ENCODE measurements at places on chromosomes 7 and 10.

DNA sequence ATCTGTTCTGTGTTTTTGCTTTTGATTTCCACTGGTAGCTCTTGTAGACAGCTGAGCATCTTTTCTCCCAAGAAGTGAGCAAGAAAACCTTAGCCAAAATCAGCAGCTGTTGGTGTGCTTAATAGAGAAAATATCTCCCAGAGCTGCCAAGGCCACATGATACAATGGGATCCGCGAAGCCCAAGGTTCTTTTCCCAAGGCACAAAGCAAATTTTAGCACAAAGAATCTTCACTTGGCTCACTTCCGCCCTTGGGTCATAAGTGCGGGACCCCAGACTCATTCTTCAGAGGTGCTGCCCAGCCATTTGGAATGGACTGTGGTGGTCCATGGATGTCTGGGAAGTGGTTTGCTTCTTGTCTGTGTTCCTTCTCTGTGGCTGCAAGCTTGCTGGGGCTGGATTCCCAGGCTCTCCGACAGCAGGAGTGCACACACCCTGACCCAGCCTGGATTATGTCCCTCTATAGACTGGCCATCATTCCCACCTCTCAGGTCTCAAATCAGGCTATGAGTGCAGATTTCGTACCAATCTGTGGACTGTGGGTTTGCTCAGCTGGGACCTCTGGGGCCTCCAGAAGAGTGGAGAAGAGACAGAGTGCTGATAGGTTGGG is 93.0 kb upstream of the TMEM72 start:
- H3K4me3 ChIP-seq: no peak overlapping the region
- H3K4me1 ChIP-seq: peaks cover 9% of the 10 kb centered on the region
- H3K27me3 ChIP-seq: no peaks in the 10 kb centered on the region

- no peak for DNase-seq
- H3K4me1 ChIP-seq: no peaks in the 10 kb centered on the region
- H3K27ac ChIP-seq: no peak overlapping the region
- no peaks in the 10 kb centered on the region for H3K27me3 ChIP-seq
- no peaks in the 10 kb centered on the region for H3K36me3 ChIP-seq
Measured at GRCh38 chr7:27339478-27339877, 96.9 kb downstream of the EVX1 start.

GRCh38 chr7:112036071-112036470 is 170.1 kb downstream of the DOCK4 start:
- no peak overlapping the region for H3K4me3 ChIP-seq
- DNase-seq: no peak
- no peak overlapping the region for H3K27ac ChIP-seq
- H3K27me3 ChIP-seq: no peaks in the 10 kb centered on the region
- no peaks in the 10 kb centered on the region for H3K4me1 ChIP-seq
- no peaks in the 10 kb centered on the region for H3K36me3 ChIP-seq

GRCh38 chr10:486666-487322 is 202.7 kb downstream of the DIP2C start:
- DNase-seq: no peak
- H3K4me3 ChIP-seq: no peak overlapping the region
- H3K4me1 ChIP-seq: peaks cover 23% of the 10 kb centered on the region

- no peak for DNase-seq
- no peaks in the 10 kb centered on the region for H3K4me1 ChIP-seq
- H3K27me3 ChIP-seq: no peaks in the 10 kb centered on the region
Measured at GRCh38 chr7:13279854-13280435, 592.5 kb downstream of the ARL4A start.

GRCh38 chr10:18949391-18949790 is 99.2 kb upstream of the MALRD1 start:
- H3K27me3 ChIP-seq: no peaks in the 10 kb centered on the region
- H3K27ac ChIP-seq: no peak overlapping the region
- DNase-seq: no peak
- no peaks in the 10 kb centered on the region for H3K4me1 ChIP-seq

GRCh38 chr10:35378541-35379210 is 42.4 kb downstream of the CCNY start:
- no peaks in the 10 kb centered on the region for H3K36me3 ChIP-seq
- DNase-seq: no peak
- no peak overlapping the region for H3K4me3 ChIP-seq
- H3K27me3 ChIP-seq: no peaks in the 10 kb centered on the region
- H3K27ac ChIP-seq: no peak overlapping the region

DNA sequence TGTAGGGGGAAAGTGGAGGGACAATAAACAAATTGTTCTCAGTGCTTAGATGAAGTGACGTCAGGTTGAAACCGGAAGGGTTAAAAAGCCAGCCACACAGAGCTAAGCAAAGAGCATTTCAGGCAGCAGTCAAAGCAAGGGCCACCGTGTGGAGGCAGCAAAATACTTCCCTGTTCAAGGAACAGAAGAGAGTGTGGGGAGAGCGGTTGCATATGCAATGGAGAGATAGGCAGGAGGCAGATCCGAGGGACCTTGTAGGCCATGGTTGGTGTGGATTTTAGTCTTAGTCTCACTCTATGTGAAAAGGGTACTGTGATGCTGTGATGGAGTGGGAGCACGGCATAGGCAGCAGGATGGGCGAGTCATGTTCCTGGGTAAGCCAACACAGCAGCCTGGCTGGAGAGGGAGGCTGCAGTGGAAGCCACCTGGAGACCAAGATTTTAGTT is 3.8 kb upstream of the STN1 start:
- peak; percentile 57 for DNase-seq
- peaks cover 31% of the 10 kb centered on the region for H3K4me1 ChIP-seq
- no peak overlapping the region for H3K4me3 ChIP-seq
- H3K27me3 ChIP-seq: no peaks in the 10 kb centered on the region
- H3K36me3 ChIP-seq: no peaks in the 10 kb centered on the region
- H3K27ac ChIP-seq: peak overlapping the region; percentile 21

GRCh38 chr10:106825576-106826364 is 338.7 kb downstream of the SORCS1 start:
- no peak overlapping the region for H3K4me3 ChIP-seq
- H3K27me3 ChIP-seq: no peaks in the 10 kb centered on the region
- H3K4me1 ChIP-seq: no peaks in the 10 kb centered on the region
- no peaks in the 10 kb centered on the region for H3K36me3 ChIP-seq
- no peak for DNase-seq

- H3K4me3 ChIP-seq: no peak overlapping the region
- H3K27ac ChIP-seq: no peak overlapping the region
- H3K4me1 ChIP-seq: no peaks in the 10 kb centered on the region
- no peaks in the 10 kb centered on the region for H3K27me3 ChIP-seq
- no peak for DNase-seq
Measured at GRCh38 chr7:44705434-44705833, 43.2 kb upstream of the ZMIZ2 start.

DNA sequence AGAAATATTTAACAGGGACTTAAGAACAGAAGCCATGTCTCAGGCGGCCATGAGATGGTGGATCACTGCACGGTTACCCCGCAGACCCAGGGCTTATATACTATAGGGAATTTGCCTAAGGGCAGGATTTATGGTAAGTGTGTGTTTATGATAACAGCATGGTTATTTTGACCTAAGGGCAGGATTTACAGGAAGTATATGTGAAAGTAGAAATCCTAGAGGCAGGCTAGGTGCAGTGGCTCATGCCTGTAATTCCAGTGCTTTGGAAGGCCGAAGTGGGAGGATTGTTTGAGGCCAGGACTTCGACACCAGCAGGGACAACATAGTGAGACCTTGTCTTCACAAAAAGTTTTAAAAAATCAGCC is 43.0 kb upstream of the ZNF438 start:
- no peak overlapping the region for H3K4me3 ChIP-seq
- H3K4me1 ChIP-seq: peaks cover 12% of the 10 kb centered on the region
- H3K27me3 ChIP-seq: no peaks in the 10 kb centered on the region
- no peak overlapping the region for H3K27ac ChIP-seq
- no peaks in the 10 kb centered on the region for H3K36me3 ChIP-seq

- no peaks in the 10 kb centered on the region for H3K36me3 ChIP-seq
- no peaks in the 10 kb centered on the region for H3K27me3 ChIP-seq
- DNase-seq: no peak
- H3K4me1 ChIP-seq: no peaks in the 10 kb centered on the region
- H3K27ac ChIP-seq: no peak overlapping the region
Measured at GRCh38 chr7:94632338-94633013, 23.5 kb downstream of the SGCE start.

DNA sequence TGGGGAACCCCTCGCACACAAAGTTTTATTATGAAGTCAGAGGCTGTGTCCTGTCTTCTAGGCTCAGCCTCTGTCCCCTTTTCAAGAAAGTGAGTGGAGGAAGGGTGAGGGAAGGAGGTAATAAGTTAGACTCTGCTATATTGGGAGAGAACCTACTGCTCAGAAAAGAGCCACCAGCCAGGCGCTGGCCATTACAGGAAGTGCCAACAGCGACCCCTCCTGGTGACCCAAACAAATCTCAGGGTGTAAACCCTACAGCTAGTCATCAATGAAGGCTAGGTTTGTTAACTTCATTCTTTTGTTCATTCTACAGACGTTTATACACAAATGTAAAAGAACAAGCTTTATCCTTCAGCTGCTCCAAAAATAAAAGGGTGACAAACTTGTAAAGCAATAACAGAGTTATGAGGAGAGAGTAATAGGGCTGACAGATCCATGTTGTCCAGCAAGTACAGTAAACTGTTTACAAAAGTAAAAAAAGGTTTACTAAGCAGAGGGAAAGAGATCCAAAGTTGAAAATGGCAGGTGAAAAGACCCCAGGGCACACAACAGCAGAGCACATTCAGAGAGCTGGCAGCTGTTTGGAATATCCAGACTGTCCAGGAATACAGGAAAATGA is 82.7 kb downstream of the FAM204A start:
- no peaks in the 10 kb centered on the region for H3K27me3 ChIP-seq
- no peak overlapping the region for H3K27ac ChIP-seq
- DNase-seq: peak; percentile 63
- H3K36me3 ChIP-seq: no peaks in the 10 kb centered on the region
- no peak overlapping the region for H3K4me3 ChIP-seq
- no peaks in the 10 kb centered on the region for H3K4me1 ChIP-seq

DNA sequence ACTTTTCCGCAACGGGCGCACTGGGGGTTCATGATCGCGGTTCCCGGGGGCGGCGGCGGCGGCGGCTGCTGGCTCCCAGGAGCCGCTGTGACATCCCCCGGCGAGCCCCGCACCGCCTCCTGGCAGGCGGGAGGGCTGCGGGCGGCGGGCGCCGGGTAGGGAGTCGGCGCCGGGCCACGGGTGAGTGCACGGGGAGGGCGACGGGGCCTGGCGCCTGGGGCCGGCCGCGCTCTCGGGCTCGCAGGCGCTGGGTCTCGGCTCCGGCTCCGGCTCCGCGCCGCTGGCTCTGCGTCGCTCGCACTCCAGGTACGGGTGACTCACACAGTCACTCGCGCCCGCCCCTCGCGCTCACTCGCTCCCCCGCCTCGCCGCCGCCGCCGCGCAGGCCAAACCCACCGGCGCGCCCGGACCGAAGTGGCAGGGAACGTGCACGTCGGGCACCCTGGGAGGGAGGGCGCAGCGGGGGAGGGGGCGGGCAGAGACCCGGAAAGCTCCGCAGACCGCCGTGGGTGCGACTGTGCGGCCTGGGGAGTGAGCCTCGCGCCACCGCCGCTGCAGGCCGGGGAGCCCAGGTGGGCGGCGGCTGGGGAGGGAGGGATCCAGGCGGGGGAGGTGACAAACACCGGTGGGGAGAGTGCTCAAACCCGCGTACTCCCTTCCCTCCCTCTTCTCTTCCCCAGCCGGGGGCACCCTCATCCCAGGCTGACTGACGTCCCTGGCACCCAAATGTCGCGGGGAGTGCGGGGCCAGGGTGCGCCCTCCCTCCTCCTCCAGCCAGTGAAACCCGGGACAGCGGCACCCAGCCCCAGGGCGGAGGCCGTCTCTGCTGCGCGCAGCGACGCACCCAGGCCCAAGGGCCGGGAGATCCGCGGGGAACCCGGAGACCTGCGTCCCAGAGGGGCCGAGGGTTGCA is 276.9 kb upstream of the NEBL start:
- no peaks in the 10 kb centered on the region for H3K36me3 ChIP-seq
- peak; percentile 18 for DNase-seq
- H3K27ac ChIP-seq: no peak overlapping the region
- peak overlapping the region; percentile 49 for H3K4me3 ChIP-seq

- no peaks in the 10 kb centered on the region for H3K4me1 ChIP-seq
- H3K27me3 ChIP-seq: no peaks in the 10 kb centered on the region
- H3K36me3 ChIP-seq: no peaks in the 10 kb centered on the region
- no peak overlapping the region for H3K4me3 ChIP-seq
- no peak overlapping the region for H3K27ac ChIP-seq
Measured at GRCh38 chr10:9285690-9286089, 1231.2 kb downstream of the GATA3 start.

GRCh38 chr7:107528461-107528860 is 35.3 kb downstream of the COG5 start:
- H3K4me3 ChIP-seq: no peak overlapping the region
- no peak overlapping the region for H3K27ac ChIP-seq
- H3K4me1 ChIP-seq: no peaks in the 10 kb centered on the region
- DNase-seq: no peak

DNA sequence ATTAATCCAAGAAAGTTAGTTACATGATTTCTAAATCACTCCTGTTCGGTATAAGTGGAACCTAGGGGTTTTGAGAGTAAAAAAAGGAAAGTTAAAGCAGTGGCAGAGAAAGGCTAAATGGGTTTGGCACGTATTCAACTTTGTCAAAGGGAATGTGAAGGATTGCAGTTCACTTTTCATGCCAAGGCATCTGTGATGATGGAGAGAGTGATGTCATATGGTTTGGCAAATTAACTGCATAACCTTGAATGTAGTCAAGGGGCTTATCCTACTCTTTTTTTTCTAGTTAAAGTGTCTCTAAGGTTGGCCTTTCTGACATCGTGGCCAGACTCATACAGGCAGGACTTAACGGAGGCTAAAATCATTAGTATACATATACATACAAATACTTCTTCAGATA is 277.8 kb downstream of the EXOC4 start:
- no peak overlapping the region for H3K27ac ChIP-seq
- no peaks in the 10 kb centered on the region for H3K27me3 ChIP-seq
- H3K4me1 ChIP-seq: no peaks in the 10 kb centered on the region
- DNase-seq: no peak

DNA sequence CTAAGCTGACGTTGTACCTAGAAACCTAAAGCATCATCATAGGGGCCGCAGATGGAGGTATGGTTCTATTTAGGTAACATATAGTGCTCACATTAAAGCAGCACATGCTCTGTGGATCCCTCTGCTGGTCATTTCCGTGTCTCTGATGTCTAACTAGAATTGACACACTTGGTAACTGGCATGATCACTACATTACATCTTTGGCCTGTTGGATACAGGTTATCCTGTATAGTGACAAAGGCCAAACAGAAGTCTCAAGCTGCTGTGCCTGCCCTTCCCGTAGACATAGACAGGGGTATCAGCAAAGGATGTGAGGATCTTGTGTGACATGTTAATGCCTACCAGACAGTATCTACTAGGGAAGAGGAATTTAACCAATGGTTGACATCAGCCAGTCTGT is 51.2 kb downstream of the KIF5B start:
- peak; percentile 37 for DNase-seq
- H3K4me1 ChIP-seq: peaks cover 6% of the 10 kb centered on the region
- no peak overlapping the region for H3K27ac ChIP-seq
- H3K36me3 ChIP-seq: no peaks in the 10 kb centered on the region
- no peak overlapping the region for H3K4me3 ChIP-seq
- no peaks in the 10 kb centered on the region for H3K27me3 ChIP-seq

Data from testis (tissue), 5 donors.